ENCODE measurements at places on chromosomes 7 and 10.
A peak's percentile ranks its signal among the peaks of the same experiment; 100 is the strongest.

GRCh38 chr7:134995239-134996096 is 9.2 kb downstream of the AGBL3 start:
- ATAC-seq: peak; percentile 45

- no peak for ATAC-seq
Measured at GRCh38 chr7:113452245-113452644, 333.9 kb upstream of the SMIM30 start.

- no peak for ATAC-seq
Measured at GRCh38 chr10:30154126-30154525, 94.7 kb upstream of the JCAD start.

DNA sequence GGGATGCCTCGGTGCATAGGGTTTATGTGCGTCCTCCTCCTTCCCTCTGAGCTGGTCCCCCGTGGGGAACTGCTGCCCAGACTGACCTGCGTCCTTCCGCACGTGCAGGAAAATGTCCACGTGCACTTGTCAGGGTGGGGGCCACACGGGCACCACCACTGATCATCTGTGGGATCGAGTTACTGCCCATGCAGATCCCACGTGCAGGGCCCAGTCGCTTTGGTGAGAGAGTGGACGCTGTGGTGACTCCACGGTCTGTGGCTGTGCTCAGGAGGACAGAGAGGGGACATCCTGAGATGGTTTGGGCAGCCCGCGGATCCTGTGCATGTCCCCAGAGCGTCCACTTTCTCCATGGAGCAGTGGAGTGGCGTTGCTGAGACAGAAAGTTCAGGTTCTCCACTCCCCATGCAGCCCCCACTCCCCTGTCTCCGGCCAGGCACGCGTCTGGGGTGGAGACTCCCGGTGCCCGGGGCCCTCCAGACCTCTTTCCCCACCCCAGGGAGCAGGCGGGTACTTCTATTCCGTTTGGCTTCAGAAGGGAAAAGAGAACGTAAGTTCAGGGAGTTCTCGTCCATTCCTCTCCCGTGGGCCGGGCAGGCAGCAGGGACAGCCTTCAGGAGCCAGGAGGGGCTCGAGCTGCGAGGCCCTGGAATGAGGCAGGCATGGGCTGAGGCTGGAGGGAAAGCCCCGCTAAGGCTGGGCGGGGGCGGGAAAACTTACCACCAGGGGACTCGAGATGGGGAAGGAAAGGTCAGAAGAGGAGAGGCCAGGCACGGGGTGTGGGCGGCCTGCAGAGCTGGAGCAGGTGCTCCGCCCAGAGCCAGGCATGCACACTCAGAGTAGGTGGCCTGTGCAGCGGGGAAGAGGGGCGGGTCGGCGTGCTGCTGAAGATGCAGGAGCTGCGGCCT is 59.9 kb downstream of the EGFR start:
- ATAC-seq: no peak
